ENCODE measurements at places on chromosomes 2 and 18.

- DNase-seq = no peak
These were observed 6.4 kb upstream of the NLRC4 start for GRCh38 chr2:32271063-32271462.

GRCh38 chr2:215881582-215881981 lies 131.8 kb downstream of the MREG start:
- no peak for DNase-seq

DNA sequence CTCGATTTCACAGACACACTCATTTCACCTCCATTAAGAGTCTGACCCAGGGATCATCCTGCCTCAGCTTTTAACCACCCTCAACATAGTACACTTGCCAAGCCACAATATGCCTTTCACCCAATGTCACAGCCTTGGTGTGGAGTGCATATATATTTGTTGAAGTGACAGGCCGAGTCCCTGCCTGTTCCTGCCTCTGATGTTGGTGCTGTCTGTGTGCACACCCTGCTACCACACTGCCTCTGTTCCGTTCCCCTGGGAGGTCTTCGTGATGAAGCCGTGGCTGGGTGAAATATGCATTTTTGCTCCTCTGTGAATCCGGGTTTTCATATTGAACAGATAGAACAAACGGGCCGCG lies 90.3 kb downstream of the RNF144A start:
- no peak for DNase-seq

DNA sequence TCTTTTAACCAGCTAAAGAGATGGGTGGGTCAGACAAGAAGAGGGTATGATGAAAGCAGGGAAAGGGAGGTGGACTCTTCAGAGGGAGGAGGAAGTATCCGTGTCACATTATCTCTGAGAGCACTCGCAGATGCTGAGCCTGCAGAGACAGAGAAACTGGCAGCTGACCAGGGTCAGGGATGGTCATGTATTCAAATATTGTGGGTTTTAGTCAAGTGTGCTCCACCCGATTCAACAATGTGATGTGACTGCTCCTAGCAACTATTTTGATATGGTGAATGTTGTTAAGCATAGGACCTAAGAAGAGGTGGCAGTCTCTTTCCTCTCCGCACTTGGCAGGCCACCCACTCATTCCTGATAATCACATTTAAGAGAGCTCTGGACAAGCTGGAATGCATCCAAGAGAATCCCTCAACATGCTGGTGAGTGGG lies 1.3 kb upstream of the CLIP4 start:
- no peak for DNase-seq
